Mesenteric fat pad (tissue), 1 donor: ENCODE measurements at places on chromosomes 2 and 18.
A peak's percentile ranks its signal among the peaks of the same experiment; 100 is the strongest.

DNA sequence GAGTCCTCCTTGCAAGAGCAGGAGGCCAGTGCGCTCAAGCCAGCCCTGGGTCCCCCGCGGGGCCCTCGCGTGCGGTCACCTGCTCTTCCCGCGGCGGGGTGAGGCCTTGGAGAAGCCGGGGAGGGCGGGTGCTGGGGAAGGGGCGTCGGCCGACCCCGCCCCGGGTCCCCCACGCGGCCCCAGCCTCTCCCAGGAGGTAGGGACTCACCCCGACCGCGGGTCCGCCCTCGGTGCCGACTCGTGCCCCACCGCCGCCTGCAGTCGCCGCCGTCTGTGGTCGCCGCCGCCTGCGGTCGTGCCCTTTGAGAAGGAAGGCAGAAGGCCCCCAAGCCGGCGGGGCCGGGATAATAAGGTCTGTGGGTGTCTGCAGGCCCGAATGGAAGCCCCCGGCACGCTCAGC is 32.7 kb downstream of the SERPINB8 start:
- DNase-seq: no peak

DNA sequence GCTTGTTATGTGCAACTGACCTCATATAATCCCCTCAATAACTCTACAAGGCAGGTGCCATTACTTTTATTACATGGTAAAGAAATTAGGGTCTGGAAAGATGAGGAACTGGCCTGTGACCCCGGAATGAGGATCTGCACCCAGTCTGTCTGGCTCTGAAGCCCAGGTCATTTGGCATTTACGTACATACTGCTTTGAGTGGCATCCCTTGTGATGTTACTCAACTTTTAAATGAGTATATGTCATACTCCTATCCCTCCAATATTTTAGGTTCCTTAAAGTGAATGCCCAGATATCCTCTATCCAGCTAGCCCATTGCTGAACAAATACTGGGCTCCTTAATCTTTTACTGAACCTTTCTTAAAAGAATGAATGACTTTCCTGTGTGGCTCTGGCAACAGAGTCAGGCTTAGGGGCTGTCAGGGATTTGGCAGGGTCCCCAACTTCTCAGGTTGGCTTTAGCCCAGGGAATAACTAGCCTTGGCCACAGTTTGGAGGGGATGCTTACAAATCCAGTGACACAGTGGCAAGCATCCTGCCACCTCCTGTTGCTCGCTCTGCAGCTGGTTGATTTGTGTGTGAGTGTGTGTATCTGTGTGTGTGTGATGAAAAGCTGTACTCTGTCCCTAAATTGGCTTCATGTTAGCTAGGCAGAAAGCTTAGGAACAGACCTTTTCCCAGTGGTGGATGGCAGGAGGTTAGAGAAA is 3.4 kb upstream of the CXCR4 start:
- no peak for DNase-seq

DNA sequence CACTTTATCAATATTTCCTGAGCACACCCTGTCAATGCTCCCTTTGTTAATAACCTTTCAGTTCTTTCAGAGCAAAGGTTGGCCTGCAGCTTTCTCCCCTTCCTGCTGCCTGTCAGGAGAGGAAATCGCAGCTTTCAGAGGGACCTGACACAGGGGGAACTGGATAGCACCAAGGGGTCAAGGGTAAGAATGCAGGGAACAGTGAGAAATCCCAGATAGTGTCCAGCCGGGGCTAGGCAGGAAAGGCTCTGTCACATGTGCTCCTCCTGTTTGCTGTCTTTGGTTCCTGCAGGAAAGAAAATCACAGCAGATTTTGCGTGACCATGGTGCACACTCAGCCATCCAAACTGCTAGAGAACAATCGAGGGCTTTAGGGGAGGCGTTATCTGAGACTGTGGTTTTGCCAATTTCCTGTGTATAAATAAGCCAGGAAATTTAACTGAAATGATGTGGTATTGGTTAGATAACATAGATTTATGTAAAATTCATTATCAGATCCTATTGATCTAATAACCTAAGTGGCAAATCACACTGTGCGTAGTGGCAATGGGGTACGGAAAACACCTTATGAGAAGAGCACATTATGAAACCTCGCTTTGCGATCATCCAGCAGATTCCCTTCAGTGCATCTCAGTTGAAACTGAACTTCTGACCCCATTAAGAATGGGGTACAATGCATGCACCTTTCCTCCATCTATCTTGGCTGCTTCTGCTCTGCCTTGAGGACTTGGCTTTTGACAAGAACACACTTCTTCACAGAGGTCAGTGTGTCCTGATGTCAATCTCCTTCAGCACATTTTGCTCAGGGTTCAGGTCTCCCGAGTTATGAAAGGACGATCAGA is 178.0 kb downstream of the ICOS start:
- DNase-seq: no peak

- no peak for DNase-seq
Observed at GRCh38 chr18:49678440-49678839, 116.6 kb downstream of the LIPG start.

DNA sequence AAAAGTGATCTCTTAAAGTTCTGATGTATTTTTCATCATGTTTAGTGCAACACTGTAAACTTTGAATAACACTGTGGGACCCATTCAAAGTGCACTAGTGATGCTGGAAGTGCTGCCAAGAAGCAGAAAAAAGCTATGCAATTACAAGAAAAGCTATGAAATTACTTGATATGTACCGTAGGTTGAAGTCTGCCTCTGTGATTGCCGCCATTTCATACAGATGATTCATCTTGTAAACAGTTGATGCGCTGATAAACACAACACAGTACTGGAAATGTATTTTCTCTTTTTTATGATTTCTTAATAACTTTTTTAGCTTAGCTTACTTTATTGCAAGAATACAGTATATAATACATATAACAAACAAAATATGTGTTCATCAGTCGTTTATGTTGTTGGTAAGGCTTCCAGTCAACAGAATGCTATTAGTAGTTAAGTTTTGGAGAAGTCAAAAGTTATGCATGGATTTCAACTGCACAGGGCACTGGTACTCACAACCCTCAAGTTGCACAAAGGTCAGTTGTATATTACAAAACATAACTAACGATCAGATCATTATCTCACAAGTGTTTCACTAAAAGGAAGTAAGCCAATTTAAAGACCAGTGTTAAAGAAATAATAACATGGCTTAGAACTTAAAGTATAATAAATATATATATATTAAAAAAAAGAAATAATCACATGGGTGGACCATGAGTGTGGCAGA is 82.0 kb downstream of the SGPP2 start:
- no peak for DNase-seq

- DNase-seq: no peak
Observed at GRCh38 chr2:209525331-209525730, 101.5 kb downstream of the MAP2 start.

GRCh38 chr2:204886713-204887112 is 341.4 kb downstream of the PARD3B start:
- no peak for DNase-seq

DNA sequence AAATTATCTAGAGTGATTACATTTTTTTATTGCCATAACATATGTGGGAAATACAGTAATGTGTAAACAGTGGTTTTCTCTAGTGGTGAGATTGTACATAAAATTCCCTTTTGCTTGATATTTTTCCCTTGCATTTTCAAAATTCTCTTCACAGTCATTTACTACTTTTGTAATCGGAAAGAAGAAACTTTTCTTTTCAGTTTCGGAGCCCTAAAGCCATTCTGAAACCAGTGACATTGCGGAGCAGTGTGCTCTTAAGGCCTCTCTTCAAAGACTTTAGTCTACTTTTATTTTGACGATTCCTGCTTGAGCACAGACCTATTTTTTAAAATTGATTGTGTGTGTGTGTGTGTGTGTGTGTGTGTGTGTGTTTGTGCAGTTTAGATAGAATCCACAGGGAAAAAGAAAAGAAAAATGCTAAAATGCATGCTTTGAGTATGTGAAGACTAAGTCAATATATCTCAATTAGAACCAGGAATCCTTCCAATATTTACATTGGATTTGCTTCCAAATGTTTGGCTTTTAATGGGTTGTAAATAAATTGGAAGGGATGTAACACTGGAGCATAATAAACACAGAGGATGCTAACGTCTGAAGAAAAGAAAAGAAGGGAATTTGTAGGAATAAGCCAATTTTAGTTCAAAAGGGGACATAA is 357.4 kb downstream of the RND3 start:
- no peak for DNase-seq

GRCh38 chr2:63189026-63189425 is 138.4 kb downstream of the OTX1 start:
- DNase-seq: no peak

- peak; percentile 86 for DNase-seq
Observed at GRCh38 chr2:239175181-239175580, 225.6 kb downstream of the HDAC4 start.

- DNase-seq: no peak
Observed at GRCh38 chr2:105573490-105573889, 171.2 kb upstream of the NCK2 start.

DNA sequence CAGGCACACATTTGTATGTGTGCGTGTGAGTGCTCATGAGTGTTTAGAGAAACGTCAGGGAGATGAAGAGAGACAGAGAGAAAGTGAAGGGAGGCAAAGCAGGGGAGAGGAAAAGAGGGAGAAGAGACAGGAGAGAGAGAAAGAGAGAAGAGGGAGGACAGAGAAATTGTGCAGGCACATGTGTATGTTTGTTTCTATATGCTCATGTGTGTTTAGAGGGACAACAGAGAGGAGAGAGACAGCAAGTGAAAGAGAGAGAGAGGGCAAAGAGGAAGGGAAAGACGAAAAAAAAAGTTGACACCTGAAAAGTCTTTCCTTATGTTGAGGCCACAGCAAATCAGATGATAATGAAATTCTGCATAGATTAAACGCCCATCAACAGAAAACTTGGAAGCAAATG is 541.1 kb downstream of the TNS1 start:
- DNase-seq: no peak

GRCh38 chr2:31386648-31387047 is 27.9 kb downstream of the XDH start:
- no peak for DNase-seq

GRCh38 chr2:173414823-173415322 is 60.2 kb downstream of the CDCA7 start:
- DNase-seq: no peak

- no peak for DNase-seq
Observed at GRCh38 chr2:203025592-203025991, 10.9 kb downstream of the NBEAL1 start.

- no peak for DNase-seq
Observed at GRCh38 chr2:240720686-240721595, 29.3 kb downstream of the AQP12A start.

DNA sequence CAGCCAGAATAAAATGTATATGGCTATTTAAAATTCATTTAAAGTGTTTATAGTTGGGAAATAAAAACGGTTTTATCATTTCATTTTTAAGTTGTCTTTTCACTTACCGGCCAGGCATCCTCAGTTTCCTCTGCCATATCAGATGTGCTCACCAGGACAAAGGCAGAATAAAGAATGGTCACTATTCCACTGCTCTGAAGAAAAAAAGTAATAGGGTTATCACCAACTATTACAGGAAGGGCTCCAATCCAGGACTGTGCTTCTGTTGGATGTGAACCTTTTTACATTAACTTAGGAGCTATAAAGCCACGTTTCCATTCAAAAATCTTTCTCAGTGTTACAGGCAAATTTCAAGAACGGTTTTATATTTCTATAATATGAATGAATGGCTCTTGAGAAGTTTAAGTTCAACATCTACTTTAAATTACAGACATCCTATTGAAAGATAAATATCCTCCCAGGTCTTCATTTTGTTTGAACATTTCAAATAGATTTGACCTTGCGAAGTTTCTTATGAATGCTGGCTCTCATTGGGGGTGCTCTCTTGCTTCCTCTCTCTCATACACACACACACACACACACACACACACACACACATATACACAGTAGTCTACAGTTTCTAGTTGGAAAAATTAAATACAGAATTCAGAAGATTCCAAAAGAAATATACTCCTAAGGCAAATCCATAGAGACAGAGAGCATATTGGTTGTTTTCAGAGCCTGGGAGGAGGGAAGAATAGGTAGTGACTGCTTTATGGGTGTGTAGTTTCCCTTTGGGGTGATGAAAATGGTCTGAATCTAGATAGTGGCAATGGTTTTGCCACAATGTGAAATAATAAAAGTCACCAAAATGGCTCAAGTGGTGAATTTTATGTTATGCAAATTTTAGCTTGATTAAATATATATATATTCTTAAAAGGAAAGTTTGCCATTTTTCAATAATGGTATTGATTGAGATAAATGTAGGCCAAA is 2.9 kb upstream of the SLC40A1 start:
- DNase-seq: no peak

DNA sequence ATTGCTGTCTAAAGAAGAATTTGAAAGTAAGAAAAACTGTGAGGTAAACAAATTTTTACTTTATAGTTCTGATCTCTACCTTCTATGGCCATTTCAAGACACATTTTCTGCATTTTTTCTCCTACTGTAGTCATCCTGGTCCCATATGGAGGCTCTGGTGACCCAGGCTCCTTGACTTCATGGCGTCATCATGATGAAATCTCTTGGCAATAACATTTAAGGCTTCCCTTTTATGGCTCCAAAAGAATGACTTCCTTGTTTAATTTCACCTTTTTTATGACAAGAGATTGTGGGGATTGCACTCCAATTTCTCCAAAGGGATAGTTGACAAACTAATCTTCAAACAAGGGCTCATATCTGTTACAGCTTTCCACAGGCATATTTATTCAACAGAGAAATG is 143.0 kb upstream of the SCN7A start:
- DNase-seq: no peak

DNA sequence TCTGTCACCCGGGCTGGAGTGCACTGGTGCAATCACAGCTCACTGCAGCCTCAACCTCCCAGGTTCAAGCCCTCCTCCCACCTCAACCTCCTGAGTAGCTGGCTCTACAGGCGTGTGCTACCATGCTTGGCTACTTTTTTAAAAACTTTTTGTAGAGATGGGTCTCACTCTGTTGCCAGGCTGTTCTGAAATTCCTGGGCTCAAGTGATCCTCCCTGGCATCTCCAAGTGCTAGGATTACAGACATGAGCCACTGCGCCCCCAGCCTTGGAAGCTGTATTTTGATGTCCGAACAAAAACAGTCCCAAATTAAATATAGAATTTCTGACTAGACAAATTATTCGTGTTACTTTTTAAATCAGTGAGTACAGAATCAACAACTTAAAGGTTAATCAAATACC is 97.4 kb downstream of the ZNF516 start:
- no peak for DNase-seq

DNA sequence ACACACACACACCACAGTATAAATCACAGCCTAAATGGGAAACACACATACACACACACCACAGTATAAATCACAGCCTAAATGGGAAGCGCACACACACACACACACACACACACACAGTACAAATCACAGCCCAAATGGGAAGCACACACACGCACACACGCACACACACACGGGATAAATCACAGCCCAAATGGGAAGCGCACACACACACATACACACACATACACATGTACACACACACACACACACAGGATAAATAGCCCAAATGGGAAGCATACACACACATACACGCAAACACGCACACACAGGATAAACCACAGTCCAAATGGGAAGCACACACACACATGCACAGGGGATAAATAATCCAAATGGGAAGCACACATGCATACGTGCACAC is 68.1 kb downstream of the ADNP2 start:
- no peak for DNase-seq

GRCh38 chr18:48622911-48623431 is 84.1 kb downstream of the CTIF start:
- no peak for DNase-seq
